Stimulated activated CD8-positive, alpha-beta memory T cell treated with anti-CD3 and anti-CD28 coated beads, Interleukin-12 subunit alpha, Interleukin-12 subunit beta, amount 100 ng/mL, for 1 hour (primary cell): ENCODE measurements at places on chromosomes 6 and 20.

GRCh38 chr20:9516234-9516871 is 2.0 kb downstream of the LAMP5 start:
- DNase-seq: no peak

- DNase-seq: no peak
Measured at GRCh38 chr6:6696867-6697531, 108.5 kb downstream of the LY86 start.

GRCh38 chr6:124040655-124041054 is 237.0 kb downstream of the NKAIN2 start:
- DNase-seq: no peak

- DNase-seq: no peak
Measured at GRCh38 chr20:24751551-24751950, 197.5 kb upstream of the CST7 start.

- no peak for DNase-seq
Measured at GRCh38 chr20:577167-577791, 32.8 kb downstream of the TCF15 start.

DNA sequence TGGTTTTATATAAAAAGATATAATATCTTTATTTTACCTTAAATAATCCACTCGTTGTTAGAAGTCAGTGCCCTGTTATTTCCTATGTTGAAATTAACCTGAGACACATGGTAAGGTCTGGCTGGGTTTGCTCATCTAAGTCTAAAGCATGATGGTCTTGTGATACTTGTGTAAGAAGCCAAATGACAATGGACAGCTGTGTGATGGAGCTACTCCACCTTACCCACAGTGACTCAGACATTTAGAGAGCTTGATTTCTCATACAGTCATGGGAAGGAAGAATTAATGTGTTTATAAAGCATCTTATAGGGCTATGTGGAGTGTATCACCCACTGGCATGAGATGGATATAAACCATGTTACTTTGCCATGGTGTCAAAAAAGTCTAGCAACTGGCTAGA is 11.7 kb downstream of the CTCFL start:
- DNase-seq: no peak

DNA sequence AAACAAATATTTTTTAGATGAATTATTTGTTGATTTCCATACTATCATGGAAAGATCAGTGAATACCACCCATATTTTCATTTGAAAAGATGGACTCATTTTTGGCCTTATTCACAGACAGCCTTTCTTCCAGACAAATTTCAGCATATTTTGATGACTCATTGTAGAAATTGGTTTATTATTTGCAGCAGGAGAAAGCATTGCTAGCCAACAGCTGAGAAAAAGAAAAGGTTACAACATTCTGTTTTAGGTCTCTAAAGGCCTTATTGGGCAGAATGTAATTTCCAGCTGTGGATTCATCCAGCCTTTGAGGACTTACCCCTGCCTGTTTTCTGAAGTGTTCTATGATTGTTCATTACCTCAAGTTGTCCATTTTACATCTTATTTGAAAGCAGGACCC is 201.9 kb downstream of the PLCB4 start:
- no peak for DNase-seq

DNA sequence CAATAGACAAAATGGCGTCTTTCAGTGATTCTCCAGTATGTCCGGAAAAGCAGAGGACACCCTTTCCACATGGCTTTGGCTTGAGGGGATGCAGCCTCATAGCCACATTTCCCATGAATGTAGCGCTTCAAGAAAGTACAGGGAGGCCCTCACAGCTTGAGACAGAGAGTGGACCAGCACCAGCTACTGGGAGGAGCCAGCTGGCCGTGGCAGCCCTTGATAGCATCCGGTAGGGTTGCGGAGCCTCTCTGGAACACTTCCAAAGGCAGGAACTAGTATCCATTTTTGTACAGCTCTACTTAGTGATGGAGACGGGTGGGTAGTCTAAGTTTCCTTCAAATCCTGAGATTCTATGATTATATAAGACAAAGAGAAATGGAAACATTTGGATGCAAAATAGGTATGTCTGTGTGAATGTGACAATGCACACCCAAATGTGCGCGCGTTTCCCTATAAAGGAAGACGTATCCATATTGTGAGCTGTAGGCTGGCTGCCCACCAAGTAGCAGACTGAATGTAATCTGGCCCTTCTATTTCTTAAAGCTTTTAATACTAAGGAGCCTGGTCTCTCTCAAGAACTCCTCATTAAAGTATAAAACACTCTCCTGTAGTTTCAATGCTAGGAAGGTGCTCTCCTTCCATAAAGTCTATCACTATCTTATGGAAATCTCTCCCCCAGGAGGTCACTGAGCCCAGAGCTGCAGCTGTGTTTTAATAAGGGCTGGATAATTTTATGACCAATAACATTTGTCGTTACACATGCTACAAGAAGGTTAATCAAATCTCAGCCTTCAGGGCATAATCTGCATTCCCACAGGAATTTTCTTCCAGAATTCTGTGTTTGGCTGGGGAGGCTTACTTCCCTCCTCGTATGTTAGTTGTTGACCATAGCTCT is 74.0 kb downstream of the SOBP start:
- DNase-seq: no peak

DNA sequence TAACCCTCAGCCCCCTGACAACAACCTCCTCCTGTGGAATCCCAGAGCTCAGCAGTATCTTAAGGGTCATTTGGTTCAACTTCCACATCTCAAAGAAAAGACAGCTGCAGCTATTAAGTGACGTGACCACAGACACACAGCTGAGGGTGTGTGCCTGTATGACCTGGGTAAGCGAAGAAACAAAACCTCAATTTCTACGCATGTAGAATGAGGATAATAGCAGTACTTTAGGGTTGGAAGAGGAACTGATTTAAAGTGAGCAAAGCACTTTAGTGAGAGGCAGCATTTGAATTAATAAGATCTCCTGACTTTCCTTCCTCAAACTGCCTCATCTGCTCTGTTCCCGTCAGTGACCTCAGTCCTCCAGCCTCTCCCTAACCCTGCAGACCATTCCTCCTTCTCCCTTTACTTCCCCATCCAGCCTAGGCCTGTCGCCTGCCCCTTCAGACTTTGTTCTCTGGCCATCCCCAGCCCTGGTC is 6.8 kb upstream of the ARMC2 start:
- no peak for DNase-seq

DNA sequence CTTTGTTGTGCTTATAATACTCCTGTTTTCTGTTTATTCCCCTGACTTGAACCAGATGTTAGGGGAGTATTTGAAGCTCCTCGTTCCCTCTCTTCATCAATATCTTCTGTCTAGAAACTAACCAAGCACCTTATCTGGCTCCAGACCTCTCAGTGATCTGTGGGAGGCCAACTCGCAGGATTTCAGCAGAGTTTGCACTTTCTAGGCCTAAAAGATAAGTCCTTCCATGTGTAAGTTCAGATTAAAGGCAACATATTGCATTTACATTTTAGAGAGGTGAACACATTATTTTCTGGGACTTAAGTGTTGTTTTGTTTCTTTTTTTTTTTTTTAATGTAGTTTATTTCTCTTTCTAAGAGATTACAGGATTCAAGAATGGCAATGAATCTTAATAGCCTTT is 139.4 kb upstream of the AKAP12 start:
- DNase-seq: no peak

GRCh38 chr6:47822856-47823554 is 41.2 kb downstream of the OPN5 start:
- DNase-seq: no peak

DNA sequence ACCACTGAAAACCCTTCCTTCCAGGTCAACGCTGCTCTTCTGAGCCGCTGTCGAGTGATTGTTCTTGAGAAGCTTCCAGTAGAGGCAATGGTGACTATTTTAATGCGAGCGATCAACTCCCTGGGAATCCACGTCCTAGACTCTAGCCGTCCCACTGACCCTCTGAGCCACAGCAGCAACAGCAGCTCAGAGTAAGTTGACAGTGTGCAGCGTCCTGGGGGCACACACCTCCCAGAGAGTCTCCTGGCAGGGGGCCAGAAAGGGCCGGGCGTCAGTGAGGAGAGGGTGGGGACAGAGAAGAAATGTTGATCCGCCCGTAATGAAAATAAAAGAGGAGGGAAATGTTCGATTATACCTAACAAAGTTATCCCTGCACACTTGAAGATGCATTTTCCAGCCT is 5.0 kb downstream of the WRNIP1 start:
- DNase-seq: no peak

- DNase-seq: no peak
Measured at GRCh38 chr20:60967431-60968316, 284.4 kb upstream of the CDH4 start.

GRCh38 chr6:83199173-83199862 is 6.2 kb downstream of the RWDD2A start:
- DNase-seq: no peak

GRCh38 chr6:73878403-73878802 is 182.4 kb downstream of the CD109 start:
- DNase-seq: no peak

DNA sequence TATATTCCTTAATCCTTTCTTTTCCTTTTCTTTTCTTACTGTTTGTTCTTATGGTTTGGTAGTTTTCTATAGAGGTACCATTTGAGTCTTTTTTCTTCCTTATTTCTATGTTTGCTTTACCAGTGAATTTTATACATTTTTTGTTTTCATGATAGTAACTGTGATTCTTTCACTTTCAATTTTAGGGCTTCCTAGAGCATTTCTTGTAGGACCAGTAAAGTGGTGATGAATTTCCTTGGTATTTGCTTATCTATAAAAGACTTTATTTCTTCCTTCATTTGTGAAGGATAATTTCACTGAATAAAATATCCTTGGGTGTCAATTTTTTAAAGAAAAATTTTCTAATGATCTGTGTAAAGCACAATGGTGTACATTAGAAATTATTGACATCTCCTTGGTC is 637.4 kb downstream of the CD109 start:
- no peak for DNase-seq

GRCh38 chr6:1659816-1660215 is 50.1 kb downstream of the FOXC1 start:
- DNase-seq: no peak

- DNase-seq: no peak
Measured at GRCh38 chr20:38338849-38339520, 7.3 kb upstream of the LBP start.

GRCh38 chr20:47865451-47865850 is 80.2 kb upstream of the SULF2 start:
- no peak for DNase-seq

DNA sequence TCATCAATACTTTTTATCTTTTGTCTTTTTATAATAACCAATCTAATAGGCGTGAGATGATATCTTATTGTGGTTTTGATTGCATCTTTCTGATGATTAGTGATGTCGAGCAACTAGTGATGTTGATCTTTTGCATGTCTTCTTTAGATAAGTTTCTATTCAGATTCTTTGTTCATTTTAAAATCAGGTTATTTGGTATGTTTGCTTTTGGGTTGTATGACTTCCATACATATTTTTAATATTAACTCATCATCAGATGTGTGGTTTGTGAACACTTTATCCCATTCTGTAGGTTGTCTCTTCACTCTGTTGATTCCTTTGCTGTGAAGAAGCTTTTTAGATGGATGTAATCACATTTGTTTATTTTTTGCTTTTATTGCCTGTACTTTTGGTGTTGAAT is 295.8 kb downstream of the BCKDHB start:
- DNase-seq: no peak

- no peak for DNase-seq
Measured at GRCh38 chr6:34657307-34657978, 39.1 kb downstream of the ILRUN start.

- DNase-seq: no peak
Measured at GRCh38 chr20:7387638-7388193, 552.5 kb downstream of the HAO1 start.

GRCh38 chr6:44339301-44339700 is 3.1 kb upstream of the SPATS1 start:
- no peak for DNase-seq

DNA sequence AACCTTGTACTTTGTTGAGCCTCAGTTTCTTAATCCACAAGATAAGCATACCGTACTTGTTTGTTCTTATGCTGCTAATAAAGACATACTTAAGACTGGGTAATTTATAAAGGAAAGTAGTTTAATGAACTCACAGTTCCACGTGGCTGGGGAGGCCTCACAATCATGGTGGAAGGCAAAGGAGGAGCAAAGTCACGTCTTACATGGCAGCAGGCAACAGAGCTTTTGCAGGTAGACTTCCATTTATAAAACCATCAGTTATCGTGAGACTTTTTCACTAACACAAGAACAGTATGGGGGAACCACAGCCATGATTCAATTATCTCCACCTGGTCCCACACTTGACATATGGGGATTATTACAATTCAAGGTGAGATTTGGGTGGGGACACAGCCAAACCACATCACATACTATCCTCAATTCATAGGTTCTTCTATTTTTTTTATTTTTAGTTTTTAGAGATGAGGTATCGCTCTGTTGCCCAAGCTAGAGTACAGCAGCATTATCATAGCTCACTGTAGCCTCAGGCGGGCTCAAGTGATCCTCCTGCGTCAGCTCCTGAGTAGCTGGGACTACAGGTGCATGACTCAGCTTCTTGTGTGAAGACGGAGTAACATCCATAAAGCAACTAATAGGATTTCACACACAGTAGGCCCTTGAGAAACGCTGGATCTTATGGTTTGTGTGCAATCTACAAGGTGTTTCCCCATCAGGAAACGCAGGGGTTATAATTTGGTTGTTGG is 76.7 kb upstream of the IYD start:
- no peak for DNase-seq

DNA sequence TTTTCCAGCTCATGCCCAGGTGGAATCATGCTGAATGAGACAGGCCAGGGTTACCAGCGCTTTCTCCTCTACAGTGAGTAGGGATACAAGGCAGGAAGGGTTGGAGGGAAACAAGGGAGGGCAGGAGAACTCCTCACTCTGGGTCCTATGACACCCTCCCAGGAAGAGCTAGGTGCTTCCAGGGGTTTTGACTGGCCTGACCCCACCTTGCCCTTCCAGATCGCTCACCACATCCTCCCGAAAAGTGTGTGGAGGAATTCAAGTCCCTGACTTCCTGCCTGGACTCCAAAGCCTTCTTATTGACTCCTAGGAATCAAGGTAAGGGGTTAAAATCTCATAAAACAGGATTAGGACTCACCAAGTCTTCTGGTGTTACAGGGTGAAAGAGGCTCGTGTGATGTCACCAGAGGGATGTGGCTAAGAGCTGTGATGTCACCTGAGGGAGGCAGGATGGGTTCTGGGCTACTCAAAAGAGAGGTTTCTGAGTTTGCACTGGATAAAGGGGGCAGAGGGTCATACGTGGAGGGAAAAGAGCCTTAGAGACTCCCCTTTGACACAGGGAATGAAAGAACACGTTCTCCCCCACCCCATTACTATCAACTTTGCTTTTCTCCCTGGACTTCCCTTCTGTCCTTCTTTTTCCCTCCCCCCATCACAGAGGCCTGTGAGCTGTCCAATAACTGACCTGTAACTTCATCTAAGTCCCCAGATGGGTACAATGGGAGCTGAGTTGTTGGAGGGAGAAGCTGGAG is 1.9 kb downstream of the APOM start:
- no peak for DNase-seq
